ENCODE measurements at places on chromosomes 7 and 10. TPM values are rescaled to one million over a fixed set of nuclear protein-coding genes. Genes with fewer than 3 reads are reported as not detected.

The GTPBP10 gene
- total RNA-seq, result 24.7 TPM

The ITPRIP gene
- total RNA-seq, result 3.8 TPM

The OR13A1 gene
- total RNA-seq, result 0.63 TPM

The CARD11 gene
- under 0.01 TPM for total RNA-seq

The TEX36 gene
- not detected for total RNA-seq

The TMEM213 gene
- not detected for total RNA-seq

The DRGX gene
- not detected for total RNA-seq

The POLR2J gene
- 14.1 TPM for total RNA-seq

The RTKN2 gene
- total RNA-seq, result 9.7 TPM
